ENCODE measurements at places on chromosomes 5 and 9.
A peak's percentile ranks its signal among the peaks of the same experiment; 100 is the strongest.

GRCh38 chr5:181112476-181112875 lies 18.5 kb downstream of the OR2V1 start:
- no peak for DNase-seq

DNA sequence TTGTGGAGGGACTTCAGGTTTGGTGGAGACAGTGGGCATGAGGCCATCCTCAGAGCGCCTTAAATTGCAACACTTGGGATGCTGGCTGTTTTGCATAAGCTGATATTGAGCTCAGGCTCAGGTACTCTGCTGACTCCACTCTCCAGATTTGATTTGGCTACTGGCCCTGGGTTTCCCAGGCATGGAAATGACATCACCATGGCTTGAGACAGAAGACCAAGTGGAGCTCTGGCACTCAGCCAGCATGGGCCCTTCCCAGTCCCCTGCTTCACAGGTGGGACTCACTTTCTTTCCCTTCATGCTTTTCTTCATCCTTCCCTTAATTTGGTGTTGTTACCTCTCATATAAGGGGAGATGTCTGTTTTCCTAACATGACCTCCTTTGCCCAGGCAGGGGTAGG lies 72.0 kb upstream of the IL12B start:
- no peak for DNase-seq

DNA sequence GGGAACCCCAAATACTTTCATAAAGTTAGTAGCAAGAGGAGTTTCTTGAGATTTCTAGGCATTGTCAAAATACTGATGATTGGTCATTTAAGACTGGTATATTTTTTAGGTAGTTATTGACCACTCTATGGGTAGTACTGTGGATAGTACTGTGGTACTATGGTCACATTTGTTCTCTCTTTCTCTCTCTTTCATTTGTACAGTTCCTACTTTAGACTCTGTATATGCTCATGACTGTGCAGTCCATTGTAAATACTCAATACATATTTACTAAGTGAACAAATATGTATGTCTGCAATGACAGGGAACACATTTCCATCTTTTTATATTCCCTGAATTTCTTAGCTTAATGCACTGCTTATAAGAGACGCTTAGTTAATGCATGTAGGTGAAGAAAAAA lies 215.6 kb downstream of the KCTD16 start:
- no peak for DNase-seq

GRCh38 chr5:146130440-146131045 lies 25.2 kb upstream of the PLAC8L1 start:
- DNase-seq, result no peak

DNA sequence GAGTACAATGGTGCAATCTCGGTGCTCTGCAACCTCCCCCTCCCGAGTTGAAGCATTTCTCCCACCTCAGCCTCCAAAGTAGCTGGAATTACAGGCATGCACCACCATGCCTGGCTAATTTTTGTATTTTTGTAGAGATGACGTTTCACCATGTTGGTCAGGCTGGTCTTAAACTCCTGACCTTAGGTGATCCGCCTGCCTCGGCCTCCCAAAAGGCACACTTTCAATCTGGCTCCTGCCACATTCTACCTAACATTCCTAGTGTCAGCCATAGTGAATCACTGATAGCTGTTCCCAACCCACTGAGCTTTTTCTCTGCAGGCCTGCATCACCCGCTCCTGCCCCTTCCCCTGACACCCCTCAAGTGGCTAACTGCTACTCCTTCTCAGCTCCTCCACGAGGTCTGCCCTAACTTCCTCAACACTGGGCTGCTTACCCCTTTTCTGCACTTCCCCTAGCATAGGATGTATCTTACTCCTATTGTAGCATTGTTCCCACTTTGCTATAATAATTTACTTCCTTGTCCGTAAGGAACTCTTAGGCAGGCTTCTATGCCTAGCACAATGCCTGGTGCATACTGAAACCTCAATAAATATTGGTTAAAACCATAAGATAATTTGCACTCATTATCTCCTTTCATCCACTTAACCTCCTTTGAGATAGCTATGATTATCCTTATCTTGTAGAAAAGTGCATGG lies 42.0 kb upstream of the LIFR start:
- no peak for DNase-seq

DNA sequence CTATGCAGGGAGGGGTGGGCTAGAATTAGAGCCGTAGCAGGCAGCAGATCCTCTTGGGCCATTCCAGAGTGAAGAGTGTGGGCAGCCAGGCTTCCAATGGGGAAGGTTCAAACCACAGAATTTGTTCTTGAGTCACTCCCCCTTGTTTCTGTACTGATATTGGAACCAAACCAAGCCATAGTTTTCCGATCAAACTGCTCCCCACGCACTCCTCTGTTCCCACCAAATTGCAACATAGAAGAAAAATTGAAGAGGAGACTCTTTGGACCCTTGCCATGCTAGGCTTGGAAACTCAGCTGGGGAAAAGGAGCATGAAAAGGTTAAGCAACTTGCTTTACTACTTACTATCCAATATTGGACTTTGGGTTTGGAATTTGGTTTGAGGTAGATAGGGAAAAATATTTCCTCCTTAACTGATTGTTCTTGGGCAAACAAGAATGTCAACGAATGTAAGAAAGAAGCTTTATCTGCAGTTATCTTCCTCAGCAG lies 165.8 kb upstream of the NR3C1 start:
- DNase-seq, result no peak

GRCh38 chr9:95504053-95504963 lies 12.5 kb downstream of the PTCH1 start:
- DNase-seq, result no peak

GRCh38 chr5:78648359-78649210 lies at the start of gene LHFPL2:
LHFPL2 (minus strand) TSS chr5:78648772; CDS start chr5:78510213, 138,559 bp downstream.
- DNase-seq, result peak; percentile 34

DNA sequence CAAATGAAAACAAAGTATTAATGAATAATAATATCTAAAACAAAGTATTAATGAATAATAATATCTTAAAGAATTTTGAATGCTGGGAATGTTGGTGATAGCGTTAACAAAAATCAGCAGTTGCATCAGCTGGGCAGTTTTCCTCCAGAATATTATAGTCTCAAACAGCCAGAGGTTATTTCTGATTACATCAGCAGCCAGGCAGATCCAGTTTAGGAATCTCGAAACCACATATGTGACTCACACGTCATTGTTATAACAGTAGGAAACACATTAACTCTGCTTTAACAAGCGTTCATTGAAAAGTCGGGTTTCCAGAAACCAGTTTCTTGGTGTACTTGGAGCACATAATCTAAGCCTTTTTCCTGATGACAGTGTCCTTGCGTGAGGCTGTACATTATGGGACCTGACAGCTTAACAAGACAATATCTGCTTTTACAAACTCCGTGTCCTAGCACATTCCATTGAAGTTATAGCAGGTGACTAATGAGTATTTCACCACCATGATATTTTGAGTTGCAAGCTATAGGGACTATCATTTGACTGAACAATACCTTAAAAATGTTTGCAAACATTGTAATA lies 559.5 kb upstream of the KLF4 start:
- DNase-seq, result no peak

GRCh38 chr9:136075881-136076678 lies 19.0 kb downstream of the NACC2 start:
- no peak for DNase-seq

DNA sequence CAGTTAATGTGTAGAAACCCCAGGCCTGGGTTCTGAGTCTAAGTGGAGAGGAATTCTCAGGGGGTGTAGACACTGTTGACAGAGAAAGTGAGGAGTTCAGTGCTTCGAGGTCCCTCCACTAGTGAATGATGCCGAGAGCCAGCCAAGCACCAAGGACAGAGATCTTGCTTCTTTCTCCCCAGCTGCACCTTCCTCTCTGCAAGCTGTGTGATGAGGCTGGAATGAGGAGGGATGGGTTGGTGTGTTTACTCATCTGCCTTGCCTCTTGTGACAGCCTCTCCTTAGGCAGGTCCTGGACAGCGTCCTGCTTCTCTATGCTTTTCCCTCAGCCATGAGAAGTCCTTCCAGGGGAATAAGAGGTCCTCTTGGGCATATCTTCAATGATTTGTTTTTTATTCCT lies 35.3 kb downstream of the HNRNPH1 start:
- DNase-seq, result no peak

- no peak for DNase-seq
These were observed 1020.2 kb downstream of the NR2F1-AS1 start for GRCh38 chr5:92560698-92561401.

GRCh38 chr9:70947086-70947485 lies 174.3 kb downstream of the TRPM3 start:
- no peak for DNase-seq

DNA sequence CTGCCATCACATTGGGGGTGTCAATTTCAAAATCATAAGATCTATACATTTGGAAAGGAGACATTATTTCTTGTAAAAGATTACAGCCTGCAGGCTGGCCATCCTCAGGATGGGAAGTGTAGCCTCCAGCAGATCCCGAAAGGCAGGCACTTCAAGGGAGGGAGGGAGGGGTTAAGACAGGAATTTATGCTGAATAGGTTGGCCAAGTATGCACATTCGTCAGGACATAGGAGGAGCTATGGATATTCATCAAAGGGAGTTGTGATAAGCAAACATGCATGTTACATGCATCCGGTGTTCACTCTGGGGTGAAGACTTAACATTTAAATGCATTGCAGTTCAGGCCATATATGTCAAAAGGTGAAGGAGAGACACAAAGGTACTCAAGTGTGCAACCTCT lies 119.4 kb downstream of the CEP120 start:
- no peak for DNase-seq

Measured in activated CD4-positive, alpha-beta memory T cell treated with anti-CD3 and anti-CD28 coated beads for 36 hours (primary cell).